ENCODE measurements at places on chromosomes 7 and 10. TPM values are rescaled to one million over a fixed set of nuclear protein-coding genes. Genes with fewer than 3 reads are reported as not detected.

- DNase-seq, result no peak
These were observed 48.9 kb downstream of the DLG5 start for GRCh38 chr10:77877441-77878344.

DNA sequence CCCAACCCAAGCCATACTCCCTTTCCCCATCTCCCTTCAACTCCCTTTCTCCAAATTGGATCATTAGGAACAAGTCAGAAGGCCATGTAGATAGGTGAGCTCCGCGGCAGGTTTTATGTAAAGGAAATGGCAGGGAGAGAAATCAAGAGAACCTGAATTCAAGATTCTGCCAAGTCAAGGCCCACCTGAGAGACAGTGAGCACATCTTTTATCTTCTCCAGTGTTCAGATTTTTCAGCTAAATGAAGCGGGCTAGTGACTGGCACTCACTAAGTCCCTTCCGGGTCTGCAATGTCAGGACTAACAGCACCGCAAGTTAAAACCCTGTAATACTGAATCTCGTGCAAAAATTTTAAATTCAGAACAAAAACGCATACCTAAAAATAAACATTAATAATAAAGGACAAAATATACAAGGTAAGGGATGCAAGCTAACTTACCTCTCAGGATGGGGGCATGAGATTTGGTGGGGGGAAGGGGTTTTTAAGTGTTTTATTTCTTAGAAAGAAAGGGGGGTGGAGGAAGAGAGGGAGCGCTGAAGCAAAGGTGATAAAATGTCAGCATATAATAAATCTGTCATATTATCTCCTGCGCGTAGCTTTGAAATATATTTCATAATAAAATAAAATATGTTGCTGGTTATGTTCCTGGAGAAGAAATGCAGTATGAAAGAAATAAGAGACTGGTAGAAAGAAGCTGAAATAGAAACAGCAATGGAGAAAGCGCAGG is 17.6 kb downstream of the TCAF1 start:
- no peak for DNase-seq

GRCh38 chr10:18332484-18332883 is 192.3 kb downstream of the CACNB2 start:
- DNase-seq, result no peak

- DNase-seq, result no peak
These were observed 992.2 kb downstream of the PCDH15 start for GRCh38 chr10:53808677-53809372.

DNA sequence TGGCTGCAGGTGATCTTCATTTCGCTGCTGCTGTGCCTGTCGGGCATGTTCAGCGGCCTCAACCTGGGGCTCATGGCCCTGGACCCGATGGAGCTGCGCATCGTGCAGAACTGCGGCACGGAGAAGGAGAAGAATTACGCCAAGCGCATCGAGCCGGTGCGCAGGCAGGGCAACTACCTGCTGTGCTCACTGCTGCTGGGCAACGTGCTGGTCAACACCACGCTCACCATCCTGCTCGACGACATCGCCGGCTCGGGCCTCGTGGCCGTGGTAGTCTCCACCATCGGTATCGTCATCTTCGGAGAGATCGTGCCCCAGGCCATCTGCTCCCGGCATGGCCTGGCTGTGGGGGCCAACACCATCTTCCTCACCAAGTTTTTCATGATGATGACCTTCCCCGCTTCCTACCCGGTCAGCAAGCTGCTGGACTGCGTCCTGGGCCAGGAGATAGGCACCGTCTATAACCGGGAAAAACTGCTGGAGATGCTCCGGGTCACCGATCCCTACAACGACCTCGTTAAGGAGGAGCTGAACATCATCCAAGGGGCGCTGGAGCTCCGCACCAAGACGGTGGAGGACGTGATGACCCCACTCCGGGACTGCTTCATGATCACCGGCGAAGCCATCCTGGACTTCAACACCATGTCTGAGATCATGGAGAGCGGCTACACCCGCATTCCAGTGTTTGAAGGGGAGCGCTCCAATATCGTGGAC is 1.3 kb downstream of the CNNM2 start:
- DNase-seq, result no peak

DNA sequence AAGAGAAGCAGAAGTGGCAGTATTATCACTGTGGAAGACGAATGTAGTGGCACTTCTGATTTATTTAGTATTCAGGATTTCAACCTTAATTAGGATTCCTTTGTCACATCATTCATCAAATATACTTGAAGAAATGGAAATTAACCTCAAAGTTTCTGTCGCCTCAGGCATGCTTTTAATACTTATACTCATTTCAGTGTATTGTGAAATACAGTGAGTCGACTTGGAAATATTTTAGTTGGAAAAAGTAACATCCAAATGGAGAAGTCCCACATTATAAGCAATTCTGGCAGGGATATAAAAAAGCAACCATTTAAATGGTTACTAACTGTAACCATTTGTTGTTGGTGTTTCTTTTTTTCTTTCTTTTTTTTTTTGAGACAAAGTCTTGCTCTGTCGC is 648.8 kb downstream of the ARL4A start:
- DNase-seq, result no peak

TMEM130 gene
- total RNA-seq, result 5.7 TPM

AKR1C4 gene
- not detected for total RNA-seq

SCIN gene
- 9.8 TPM for total RNA-seq

AKR1E2 gene
- 25.1 TPM for total RNA-seq

ZDHHC6 gene
- total RNA-seq, result 30.4 TPM

Data from sciatic nerve (tissue), 2 donors.